ENCODE measurements at places on chromosomes 1 and 21.

- DNase-seq, result no peak
Observed at GRCh38 chr1:157566484-157567300, 14.4 kb upstream of the FCRL5 start.

DNA sequence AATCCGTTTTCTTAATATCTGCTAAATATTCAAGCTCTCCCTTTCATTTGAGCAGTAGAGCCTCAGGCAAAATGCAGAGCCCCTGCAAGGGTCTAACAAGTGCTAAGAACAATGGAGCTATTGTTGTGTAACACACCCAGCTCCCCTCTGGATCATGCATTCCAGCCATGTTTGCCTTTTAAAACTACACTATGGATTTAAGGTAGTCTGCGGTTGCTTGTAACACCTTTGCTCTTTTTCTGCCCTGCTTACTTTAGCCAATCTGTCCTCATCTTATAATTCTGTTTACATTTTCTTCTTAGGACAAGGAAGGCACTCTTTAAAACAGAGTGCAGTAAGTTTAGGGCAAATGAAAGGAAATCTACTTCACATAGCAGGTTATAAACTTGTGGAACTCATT, 60.0 kb upstream of the C1orf105 start:
- DNase-seq, result no peak

DNA sequence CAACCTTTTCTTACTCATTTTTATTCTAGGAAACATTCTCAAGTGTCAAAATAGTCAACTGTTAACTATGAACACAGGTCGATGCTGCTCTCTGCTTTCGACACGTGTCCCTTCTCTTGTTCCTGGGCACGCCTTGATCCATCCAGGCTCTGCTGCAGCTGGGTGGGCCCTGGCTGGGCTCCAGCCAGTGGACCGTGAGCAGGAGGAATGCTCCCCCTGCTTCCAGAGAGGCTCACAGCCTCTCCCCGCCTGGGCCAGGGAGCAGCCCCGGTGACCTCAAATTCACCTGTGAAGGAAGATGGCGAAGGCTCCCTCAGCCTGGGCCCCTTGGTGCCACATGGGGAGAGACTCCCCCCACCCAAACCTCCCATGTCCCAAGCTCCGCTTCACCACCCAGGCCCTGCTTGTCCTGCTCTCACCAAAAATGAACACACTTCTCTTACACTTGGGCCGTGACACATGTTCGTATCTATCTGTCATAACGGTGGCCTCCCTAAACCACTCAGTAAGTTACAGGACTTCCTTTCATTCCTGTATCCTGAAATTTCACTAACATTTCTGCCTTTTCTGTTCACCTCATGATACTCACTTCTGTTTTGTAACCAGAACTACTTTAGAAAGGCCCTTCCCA, 24.6 kb upstream of the ADARB1 start:
- DNase-seq, result no peak

DNA sequence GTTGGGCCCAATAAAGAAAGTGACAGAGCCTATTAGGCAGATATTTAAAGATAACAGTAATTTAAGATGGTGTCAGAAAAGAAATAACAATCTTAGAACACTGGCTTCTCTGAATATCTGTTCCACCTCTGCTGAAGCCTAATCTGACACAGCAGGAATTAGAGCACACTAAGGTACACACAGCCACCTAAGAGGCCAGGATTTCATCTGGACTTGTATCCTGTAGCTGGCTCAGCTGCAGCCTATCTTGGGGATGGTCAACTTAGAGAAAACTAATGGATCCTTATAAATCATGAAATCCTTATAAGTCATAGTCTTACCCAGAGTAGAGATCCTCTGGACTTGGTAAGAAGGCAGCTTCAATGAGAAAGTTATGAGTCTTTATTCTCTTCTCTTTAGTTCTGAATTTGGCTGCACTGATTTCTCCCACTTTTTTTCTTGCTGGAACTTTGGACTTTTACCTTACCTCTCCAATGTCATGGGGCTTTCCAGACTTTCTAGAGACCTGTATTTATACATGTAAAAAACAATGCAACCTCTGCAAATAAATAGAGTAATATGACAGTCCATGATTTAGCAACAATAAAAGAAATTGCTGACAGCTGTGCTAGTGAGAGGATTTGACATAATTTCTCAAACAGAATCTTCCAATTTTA, at the start of gene GBP7:
GBP7 (minus strand) TSS at position 403 of the 656 bp plus-strand sequence. CDS start 4,068 bp downstream, outside the sequence.
- DNase-seq, result no peak

GRCh38 chr1:62175568-62176179, 19.0 kb upstream of the L1TD1 start:
- peak; percentile 48 for DNase-seq

- peak; percentile 1 for DNase-seq
Observed at GRCh38 chr1:196209265-196209664, 399.0 kb downstream of the KCNT2 start.

DNA sequence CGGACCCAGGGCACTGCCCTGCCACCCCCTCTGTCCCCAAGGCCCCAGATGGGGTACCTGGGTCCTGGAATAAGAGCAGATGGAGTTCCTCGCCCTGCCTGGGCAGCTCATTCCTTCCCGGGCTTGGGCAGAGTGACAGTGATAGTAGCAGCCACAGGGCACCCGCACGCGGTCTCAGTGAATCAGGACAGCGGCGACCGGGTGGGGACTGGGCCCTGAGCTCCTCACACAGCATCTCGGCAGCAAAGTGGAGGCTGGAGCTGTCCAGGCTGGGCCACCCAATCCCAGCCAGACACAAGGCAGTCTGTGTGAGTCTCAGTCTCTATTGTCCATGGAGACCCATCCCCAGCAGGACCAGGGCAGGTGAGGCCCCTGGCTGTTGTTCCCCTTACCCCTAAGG, 37.4 kb upstream of the CCDC27 start:
- DNase-seq, result no peak

- DNase-seq, result no peak
Observed at GRCh38 chr1:33874636-33875035, 10.8 kb downstream of the HMGB4 start.

- DNase-seq, result no peak
Observed at GRCh38 chr1:44302541-44302940, 52.5 kb downstream of the ERI3 start.

- DNase-seq, result peak; percentile 75
Observed at GRCh38 chr1:218380125-218380977, 35.2 kb downstream of the TGFB2 start.

GRCh38 chr21:44399151-44399954, 45.9 kb downstream of the TRPM2 start:
- no peak for DNase-seq

- no peak for DNase-seq
Observed at GRCh38 chr1:211066781-211067384, 67.1 kb downstream of the KCNH1 start.

DNA sequence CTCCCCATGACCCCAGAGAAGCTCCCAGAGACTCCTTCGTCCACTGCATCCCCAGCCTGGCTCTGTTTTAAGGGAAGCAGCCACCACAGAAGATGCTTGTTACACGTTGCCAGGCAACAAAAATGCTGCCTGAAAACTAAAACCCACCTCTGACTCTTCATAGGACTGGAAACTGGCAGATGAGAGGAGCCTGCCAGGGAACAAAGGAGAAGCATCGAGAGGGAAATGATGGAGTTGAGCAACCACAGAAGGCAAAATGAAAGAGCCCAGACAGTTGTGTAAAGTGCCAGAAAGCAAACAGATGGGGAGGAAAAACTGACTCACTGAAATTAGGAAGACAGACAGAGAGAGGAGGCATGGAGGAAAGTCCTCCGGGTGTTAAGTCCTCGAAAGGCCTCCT, 118.4 kb downstream of the KCNN3 start:
- no peak for DNase-seq

Data from fibroblast of skin of scalp (primary cell).